ENCODE measurements at places on chromosomes 3 and 15. TPM values are rescaled to one million over a fixed set of nuclear protein-coding genes. Genes with fewer than 3 reads are reported as not detected.

Gene AHSG
- not detected for total RNA-seq

Gene FANCD2OS
- total RNA-seq: not detected

Gene HIGD2B
- not detected for total RNA-seq

Gene CACNA2D2
- 1.1 TPM for total RNA-seq

Gene GOLGA6A
- total RNA-seq: not detected

Measured in activated CD4-positive, alpha-beta T cell treated with anti-CD3 and anti-CD28 coated beads for 36 hours (primary cell).